ENCODE measurements at places on chromosomes 4 and X. TPM values are rescaled to one million over a fixed set of nuclear protein-coding genes. Genes with fewer than 3 reads are reported as not detected.

DNA sequence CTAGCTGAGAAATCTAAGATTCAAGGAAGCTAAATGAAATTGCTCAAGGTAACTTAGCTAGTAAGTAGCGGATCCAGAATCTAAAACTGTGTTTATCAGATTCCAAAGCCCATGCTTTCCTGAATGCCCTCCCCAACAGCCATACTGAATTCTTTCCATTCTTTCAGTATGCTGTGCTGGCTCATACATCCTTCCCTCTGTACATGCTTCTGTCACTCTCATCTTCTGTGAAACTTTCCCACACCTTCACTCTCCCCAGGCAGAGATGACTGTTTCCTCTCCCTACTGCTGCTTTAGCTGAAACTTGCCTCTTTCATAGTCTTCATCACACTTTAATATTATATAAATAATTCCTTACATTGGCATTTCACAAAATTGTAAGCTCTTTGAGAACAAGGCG is 39.3 kb upstream of the SMARCAD1 start:
- no peak for DNase-seq

DNA sequence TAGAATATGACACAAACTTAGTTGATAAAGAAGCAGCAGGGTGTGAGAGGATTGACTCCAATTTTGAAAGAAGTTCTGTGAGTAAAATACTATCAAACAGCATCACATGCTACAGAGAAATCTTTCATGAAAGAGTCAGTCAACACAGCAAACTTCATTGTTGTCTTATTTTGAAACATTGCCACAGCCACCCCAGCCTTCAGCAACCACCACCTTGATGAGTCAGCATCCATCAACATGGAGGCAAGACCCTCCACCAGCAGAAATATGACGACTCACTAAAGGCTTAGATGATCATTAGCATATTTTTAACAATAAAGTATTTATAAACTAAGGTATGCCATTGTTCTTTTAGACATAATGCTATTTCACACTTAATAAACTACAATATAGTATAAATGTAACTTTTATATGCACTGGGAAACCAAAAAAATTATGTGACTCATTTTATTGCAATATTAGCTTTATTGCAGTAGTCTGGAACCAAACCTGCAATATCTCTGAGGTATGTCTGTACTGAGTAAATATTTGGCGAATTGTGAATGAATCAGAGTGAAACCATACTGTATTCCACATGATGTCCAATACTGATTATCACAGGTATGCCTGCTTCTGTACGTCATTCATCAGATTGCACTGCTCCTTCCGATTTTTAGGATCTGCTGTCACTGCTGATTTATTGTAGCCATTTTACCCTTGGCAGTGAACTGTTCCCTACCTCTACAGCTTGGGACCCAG is 11.6 kb downstream of the FRMPD4 start:
- no peak for DNase-seq

DNA sequence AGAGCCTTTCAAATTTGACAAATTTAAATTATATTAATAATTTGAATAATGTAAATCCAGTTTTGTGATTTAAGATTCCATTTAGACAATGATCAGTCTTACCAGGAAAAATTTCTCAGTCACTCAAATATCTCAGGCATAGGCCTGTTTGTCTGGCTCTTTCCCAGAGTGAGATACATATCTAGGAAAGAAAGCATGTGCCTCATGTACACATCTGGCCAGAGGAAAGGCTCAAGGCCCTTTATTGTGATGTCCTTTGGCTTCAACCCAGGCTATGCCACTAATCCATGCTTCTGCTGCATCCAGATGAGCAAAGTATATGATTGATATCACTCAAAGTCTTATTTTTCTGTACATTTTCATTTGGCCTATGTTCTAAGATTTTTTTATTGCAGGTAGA is 473.3 kb upstream of the ADGRL3 start:
- DNase-seq = no peak

DNA sequence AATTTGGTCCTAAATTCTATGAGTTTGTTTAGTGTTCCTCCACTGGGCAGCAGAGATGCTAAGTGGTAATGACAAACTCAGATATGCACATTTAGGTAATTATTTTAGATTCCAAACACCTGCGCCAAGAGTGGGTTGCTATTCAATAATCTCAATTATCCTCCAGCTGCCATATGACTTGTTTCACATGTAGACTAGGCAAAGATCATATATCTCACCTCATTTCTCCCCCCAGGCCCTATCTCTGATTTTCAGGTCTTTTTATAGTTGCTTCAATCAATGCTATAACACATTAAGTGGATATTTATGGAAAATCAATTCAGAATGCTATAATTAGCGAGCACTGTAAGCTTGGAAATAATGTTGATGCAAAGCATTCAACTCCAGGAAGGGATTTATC is 217.6 kb downstream of the KCTD8 start:
- DNase-seq = no peak

- no peak for DNase-seq
These were observed 2.0 kb downstream of the SEC24B start for GRCh38 chr4:109435635-109436034.

DNA sequence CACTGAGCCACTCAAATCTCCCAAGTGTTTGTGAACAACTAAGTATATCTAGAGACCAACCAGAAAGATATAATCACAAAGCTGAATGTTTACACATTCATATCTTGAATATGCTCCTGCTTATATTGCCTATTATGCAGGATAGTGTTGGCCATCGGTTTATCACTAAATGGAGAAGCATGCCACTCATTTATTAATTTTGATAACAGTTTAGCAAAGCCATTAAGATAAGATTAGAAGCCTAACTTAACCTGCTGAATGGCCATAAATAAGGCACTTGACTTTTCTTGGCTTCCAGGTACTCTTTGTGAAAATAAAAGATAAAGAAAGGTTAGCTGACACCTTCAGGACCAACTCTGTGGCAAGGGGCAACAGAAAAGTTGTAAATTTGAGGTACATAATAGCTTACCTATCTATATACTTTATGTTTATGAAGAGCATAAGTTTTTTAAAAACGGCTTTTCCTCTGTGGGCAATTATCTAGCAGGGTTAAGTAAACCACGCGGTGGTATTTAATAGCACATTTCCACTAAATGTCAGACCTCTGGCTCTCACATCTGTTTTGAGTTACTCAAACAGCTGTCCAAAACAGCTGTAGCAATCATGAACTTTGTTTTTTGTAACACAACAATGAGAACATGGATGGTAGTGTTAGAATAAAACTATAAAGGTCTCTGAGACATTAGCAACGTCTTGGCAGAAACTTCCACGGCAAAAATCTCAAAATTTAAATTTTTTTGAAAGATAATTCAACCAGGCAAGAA is 58.8 kb upstream of the FTHL17 start:
- DNase-seq = no peak

DNA sequence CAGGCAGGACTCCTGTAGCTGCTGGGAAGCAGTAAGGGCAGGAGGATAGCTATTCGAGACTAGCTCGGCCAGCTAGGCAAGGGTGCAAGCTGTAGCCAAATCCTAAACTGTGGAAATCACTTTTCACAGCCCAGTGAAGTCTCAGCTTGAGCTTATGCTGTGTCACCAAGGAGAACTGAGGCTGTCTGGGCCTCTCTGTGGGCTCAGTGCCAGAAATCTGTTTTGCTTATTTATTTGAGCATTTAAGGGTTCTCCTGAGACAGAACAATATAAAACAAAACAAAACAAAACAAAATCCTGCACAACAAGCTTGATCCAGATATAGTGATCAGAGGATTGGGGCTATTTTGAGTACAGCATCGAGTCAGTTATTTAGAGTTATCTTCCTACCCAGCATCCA is 97.5 kb downstream of the FANCB start:
- DNase-seq = no peak

Gene CT45A3
- total RNA-seq = not detected

Gene SRPX2
- total RNA-seq = 8.6 TPM
